ENCODE measurements at places on chromosomes 1 and 21.

DNA sequence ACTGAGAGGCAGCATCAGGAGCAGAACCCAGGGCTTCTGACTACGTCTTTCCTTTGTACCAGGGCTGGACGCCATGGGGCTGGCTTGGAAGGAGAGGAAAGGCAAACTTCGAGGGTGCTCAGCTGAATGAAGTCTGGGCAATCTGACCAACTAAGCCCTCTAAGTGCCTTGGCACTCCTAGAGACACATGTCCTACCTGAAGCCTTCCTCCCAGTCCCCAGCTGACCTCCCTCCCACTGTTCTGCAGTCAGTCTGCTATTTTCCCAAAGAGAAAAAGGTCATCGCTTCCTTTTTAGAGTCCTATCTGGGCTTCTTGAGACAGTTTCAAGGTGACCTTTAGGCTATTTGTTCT, 5.2 kb downstream of the SLC9A1 start:
- no peak for DNase-seq
- no peak overlapping the region for H3K4me3 ChIP-seq
- H3K4me1 ChIP-seq = peaks cover 64% of the 10 kb centered on the region

- no peak for DNase-seq
- H3K27ac ChIP-seq = no peak overlapping the region
- no peaks in the 10 kb centered on the region for H3K4me1 ChIP-seq
- H3K27me3 ChIP-seq = no peaks in the 10 kb centered on the region
- H3K4me3 ChIP-seq = no peak overlapping the region
Observed at GRCh38 chr1:52955129-52955970, 28.3 kb downstream of the SCP2 start.

- no peak overlapping the region for H3K27ac ChIP-seq
- peaks cover 21% of the 10 kb centered on the region for H3K4me1 ChIP-seq
- no peaks in the 10 kb centered on the region for H3K27me3 ChIP-seq
- DNase-seq = no peak
- H3K36me3 ChIP-seq = peaks cover 3% of the 10 kb centered on the region
Observed at GRCh38 chr1:168312718-168313604, 32.3 kb downstream of the TBX19 start.

DNA sequence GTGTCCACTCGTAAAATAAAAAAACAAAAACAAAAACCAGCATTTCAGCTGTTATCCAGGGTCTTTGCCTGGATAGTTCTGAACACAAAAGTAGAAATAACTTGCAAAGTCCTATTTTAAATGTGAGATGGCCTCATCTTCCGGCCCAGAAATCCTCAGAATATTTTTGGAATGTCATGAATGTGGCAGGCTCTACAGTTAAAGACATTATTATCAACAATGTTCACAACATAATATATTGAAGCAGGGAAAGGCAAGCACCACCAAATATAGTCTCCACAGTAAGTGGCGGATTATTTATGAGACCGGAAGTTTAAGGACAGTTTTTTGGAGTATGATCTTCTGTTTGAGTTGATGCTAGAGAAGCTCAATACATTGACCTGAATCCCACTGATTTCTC, 1.2 kb upstream of the C1orf198 start:
- DNase-seq = no peak
- peaks cover 13% of the 10 kb centered on the region for H3K4me1 ChIP-seq
- H3K27me3 ChIP-seq = peaks cover 27% of the 10 kb centered on the region
- H3K36me3 ChIP-seq = peaks cover 5% of the 10 kb centered on the region

DNA sequence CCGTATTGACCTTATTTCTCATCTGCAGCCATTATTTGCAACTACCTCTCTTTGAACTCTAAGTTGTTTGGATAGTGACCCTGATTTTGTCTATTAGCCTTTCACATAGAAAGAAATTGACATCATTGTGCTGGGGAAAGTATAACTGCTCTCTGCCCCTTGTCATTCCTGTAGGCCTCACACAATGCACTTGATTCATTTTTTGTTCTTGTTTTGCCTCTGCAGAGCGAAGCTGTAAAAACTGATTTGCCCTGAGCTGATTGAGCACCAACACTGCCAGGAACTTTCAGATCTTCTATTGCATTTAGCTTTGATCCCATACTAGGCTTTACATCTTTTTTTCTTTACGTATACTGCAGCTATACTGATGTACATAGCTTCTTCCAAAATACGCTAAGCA, 167.2 kb upstream of the PTBP2 start:
- H3K4me1 ChIP-seq = no peaks in the 10 kb centered on the region
- peaks cover 12% of the 10 kb centered on the region for H3K27me3 ChIP-seq
- no peaks in the 10 kb centered on the region for H3K36me3 ChIP-seq
- no peak overlapping the region for H3K4me3 ChIP-seq
- no peak for DNase-seq

DNA sequence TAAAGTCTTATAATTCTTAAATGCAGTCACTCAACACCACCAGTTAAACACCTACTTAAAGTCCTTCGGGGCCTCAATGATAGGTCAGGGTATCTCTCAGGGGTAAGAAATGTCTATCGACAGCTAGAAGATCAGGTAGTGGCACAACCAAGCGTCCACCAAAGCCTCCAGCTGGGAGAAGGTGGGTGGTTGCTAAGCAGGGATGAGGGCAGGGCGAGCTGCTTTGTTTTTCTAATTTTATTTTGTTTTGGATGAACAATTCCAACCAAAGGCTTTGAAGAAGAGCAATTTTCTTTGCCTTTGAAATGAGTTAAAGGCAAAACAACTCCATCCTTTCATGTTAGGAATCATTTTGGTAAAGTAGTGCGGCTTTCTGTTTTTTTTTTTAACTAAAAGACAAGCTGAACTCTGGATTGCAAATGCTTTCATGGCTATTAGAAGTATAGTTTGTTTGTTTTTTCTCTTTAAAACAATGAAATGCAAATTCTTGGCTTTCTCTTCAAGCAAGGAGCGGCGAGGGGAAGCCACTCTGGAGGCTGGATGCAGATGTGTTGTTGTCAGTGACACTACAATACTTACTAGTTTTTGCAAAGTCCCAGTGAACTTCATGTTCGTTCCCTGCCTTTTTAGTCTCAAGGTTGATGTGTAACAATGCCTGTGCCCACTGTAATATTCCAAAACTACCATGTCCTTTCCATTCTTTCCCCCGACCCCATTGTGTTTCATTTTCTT, 106.0 kb downstream of the MRPS6 start:
- no peak overlapping the region for H3K27ac ChIP-seq
- H3K4me1 ChIP-seq = no peaks in the 10 kb centered on the region
- no peak overlapping the region for H3K4me3 ChIP-seq

GRCh38 chr1:77339326-77339725, 57.5 kb downstream of the AK5 start:
- no peaks in the 10 kb centered on the region for H3K36me3 ChIP-seq
- H3K27me3 ChIP-seq = peaks cover 13% of the 10 kb centered on the region
- no peak overlapping the region for H3K27ac ChIP-seq
- no peak for DNase-seq

DNA sequence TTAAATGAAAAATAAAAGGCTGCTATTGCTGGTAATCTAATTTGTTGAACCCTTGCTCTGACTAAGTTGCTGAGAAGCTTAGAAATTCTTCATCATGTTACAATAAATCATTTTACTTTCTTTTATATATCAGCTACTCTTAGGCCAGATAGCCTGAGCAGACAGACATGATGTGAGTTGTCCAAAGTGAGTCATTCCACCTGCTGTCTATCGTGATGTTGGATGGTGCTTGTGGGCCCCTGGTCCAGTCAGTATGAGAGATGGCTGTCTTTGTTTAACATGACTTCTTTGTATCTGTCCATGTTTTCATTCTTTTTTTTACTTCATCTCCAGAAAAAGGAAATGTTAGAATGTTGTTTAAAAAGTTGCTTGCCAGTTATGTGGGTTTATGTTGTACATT, 188.8 kb downstream of the ADGRL2 start:
- DNase-seq = no peak
- H3K4me3 ChIP-seq = no peak overlapping the region
- no peaks in the 10 kb centered on the region for H3K4me1 ChIP-seq
- no peaks in the 10 kb centered on the region for H3K36me3 ChIP-seq
- no peak overlapping the region for H3K27ac ChIP-seq

DNA sequence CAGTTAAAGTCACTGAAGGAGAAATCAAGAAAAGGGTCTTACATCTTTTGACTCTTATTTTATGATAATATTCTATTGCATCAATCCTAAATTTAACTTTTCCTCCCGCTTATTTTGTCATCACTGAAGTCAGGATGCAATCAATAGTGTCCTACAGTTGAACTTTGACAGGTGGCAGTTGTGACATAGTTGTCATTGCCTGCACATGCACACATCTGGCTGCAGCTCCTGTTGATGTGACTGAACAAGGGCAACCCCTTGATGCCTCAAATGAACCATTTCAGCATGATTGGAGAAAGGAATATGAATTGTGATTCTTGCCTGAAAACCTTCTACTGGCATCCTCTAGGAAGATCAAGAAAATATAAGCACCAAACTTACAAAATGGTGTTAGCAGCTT, 157.7 kb downstream of the NTNG1 start:
- H3K36me3 ChIP-seq = no peaks in the 10 kb centered on the region
- no peak for DNase-seq
- H3K4me3 ChIP-seq = no peak overlapping the region
- H3K4me1 ChIP-seq = no peaks in the 10 kb centered on the region
- no peak overlapping the region for H3K27ac ChIP-seq

GRCh38 chr1:175158170-175158591, 34.4 kb downstream of the KIAA0040 start:
- peaks cover 11% of the 10 kb centered on the region for H3K36me3 ChIP-seq
- no peak overlapping the region for H3K27ac ChIP-seq
- no peak for DNase-seq
- no peak overlapping the region for H3K4me3 ChIP-seq
- peaks cover 19% of the 10 kb centered on the region for H3K4me1 ChIP-seq

DNA sequence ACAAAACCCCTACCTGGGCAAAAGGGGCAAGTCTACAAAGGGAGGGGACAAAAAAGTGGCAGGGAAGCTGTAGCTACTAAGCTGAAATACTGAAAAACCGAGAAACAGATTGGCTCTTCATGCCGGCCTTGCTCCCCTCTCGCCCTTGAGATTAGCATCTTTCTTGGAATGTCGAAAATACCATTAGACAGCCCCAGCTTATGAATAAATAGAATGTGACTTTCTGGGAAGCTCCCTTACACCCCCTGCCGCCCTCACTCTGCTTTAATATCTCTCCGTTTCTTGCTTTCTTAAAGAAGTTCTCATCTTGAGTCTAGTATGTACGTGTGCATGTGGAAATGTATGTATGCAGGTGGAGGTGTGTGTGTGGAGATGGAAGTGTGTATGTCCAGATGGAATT, 14.1 kb downstream of the TRAF3IP3 start:
- DNase-seq = no peak
- no peak overlapping the region for H3K27ac ChIP-seq
- H3K4me3 ChIP-seq = no peak overlapping the region
- no peaks in the 10 kb centered on the region for H3K27me3 ChIP-seq

All from central memory CD8-positive, alpha-beta T cell (primary cell).